HT-29 (cell line): ENCODE measurements at places on chromosomes 2 and 18. TPM values are rescaled to one million over a fixed set of nuclear protein-coding genes. Genes with fewer than 3 reads are reported as not detected.

DNA sequence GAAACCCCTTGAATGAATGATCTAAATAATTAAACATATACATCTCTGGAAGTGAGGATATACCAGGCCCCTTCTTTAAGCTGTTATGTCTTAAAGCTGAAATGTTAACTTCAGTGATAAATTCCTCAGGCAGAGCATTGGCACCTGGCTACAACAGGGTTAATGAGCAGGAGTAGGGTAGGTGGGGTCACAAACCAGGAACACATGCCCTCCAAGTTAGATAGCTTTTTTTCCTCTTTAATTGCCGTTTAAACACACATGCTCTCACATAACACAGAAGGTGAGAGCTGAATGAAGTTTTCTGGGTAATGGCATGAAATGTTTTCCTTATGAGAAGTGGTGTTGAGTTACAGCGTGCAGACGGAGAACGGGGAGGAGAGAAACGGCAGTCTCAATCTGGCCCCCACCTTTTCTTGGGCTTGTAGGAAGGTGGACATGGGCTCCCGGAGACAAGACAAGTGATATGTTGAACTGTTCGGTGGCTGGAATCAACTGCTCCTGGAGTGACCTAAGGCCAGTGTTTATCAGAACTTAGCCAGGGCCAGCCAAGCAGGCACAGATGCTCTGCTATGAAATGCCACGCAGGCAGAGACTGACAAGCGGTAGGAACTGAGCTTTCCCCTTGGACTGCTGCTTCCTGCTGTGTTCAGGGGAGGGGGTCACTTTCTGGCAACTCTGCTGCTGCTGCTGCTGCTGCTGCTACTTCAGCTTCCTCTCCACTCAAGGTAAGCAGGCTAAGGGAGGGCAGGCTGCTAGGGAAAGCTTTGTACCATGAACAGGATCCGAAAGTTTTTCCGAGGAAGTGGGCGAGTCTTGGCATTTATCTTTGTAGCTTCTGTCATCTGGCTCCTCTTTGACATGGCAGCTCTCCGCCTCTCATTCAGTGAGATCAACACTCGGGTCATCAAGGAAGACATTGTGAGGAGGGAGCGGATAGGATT is at the start of gene GALNT5:
GALNT5 (plus strand) TSS at position 394 of the 941 bp plus-strand sequence; CDS start at position 772, 378 bp downstream.
- peak; percentile 50 for DNase-seq

GRCh38 chr18:75132098-75132870 is 76.7 kb downstream of the PTGR3 start:
- DNase-seq, result no peak

- no peak for DNase-seq
Observed at GRCh38 chr18:39105104-39105503, 1539.5 kb upstream of the CELF4 start.

DNA sequence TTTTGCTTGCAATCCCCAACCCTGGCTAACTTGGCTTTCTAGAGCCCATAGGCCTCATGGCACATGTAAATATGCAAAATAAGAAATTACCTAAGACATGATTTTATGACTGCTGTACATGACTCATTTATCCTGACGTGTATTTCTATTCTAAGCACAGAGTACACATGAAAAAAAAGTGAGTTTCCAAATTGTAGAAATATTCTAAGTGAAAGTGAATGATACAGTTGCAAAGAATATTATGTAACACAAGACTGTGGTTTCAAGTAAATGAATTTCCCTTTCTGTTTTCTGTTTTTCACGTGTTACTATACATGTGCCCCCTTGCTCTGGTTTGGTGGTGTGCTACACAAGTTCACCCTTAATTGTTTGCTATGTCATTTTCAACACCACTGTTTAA is 162.4 kb downstream of the LRP1B start:
- DNase-seq, result no peak

GALNT5 gene
- 0.70 and 1.1 TPM in 2 replicates for total RNA-seq

DNA sequence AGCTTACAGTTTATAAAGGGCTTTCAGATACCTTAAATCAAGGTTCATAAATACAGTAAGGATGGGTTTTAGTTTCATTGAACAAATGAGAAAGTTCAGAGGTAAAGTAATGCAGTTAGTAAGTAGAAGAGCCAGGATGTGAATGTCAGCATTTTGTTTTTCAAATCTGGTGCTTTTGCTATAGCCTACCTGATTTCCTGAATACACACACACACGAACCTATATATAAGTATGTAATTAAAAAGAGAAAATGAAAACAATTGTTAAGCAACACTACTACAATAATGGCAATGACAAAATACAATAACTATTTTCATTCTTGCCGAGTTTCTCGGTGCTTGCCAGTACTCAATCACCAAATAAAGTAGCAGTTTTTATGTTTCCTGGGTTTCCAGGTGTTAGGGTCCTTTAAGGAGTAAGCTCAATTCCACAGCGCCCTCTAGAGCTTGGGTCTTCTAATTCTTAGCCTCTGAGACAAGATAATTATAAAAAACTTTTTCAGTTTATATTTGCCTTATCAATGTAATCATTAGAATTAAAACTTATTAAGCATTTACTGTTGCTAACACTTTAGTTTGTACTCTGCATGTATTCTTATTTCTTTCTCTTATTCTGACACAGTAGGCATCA is 512.9 kb upstream of the ACVR2A start:
- DNase-seq, result peak; percentile 78

- DNase-seq, result no peak
Observed at GRCh38 chr18:35239314-35239713, 1.5 kb upstream of the ZNF397 start.

CRYGD gene
- not detected in 2 replicates for total RNA-seq

NYAP2 gene
- total RNA-seq, result 0.05 TPM in 1 of 2 replicates, not detected in the other

DNA sequence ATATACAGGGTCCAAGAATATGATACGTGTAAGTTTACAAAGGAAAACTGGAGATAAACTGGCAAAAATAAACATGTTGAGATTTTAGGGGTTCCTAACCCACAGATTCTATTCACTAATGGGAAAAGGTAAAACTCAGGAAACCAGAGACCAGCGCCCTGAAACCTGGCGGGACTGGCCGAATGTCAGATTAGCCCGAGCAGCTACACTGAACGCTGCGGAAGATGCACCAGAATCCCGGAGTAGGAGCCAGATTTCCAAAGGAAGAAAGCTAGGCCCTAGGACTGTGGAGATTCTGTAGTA is 679 bp upstream of the WDR75 start:
- DNase-seq, result no peak

DNA sequence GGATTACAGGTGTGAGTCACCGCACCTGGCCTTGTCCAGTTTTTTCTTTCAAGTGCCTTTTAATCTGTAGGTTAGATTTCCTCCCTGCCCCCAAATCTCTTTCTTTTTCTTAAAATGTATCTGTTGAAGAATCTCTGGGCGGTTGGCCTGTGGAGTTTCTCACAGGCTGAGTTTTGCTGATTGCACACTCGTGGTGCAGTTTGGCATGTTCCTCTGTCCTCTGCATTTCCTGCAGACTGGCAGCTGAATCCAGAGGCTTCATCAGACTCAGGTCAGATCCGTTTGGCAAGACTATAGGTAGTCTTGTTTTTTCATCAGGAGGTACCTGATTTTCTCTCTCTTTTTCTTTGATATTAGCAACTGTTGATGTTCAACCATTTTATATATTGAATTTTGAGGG is 5.5 kb downstream of the CASP10 start:
- DNase-seq, result no peak

GRCh38 chr18:57630754-57631595 is 9.3 kb upstream of the NARS1 start:
- DNase-seq, result no peak

GREB1L gene
- not detected in 2 replicates for total RNA-seq

- peak; percentile 79 for DNase-seq
Observed at GRCh38 chr18:11040823-11041656, 108.3 kb downstream of the PIEZO2 start.

- no peak for DNase-seq
Observed at GRCh38 chr2:8547284-8548064, 134.4 kb upstream of the ID2 start.

DNA sequence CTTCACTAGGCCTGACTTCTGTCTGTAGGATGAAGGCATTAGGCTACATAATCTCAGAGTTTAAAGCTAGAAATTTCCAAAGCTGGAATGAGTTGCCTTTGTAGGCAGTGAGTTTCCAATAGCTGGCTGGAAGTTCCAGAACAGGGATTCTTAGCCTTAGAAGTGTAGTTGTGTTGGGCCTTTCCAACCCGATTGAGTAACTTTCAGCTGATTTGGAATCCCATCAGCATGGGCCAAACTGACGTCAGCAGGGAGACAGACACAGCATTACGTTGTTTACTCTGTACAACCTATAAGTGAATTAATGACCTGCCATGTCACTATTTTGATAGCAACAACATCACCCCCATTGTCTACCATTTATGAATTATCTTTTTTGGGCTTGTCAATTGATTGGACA is 56.9 kb downstream of the SETBP1 start:
- DNase-seq, result no peak

CYP26B1 gene
- total RNA-seq, result 0.05 and 0.10 TPM in 2 replicates

DNA sequence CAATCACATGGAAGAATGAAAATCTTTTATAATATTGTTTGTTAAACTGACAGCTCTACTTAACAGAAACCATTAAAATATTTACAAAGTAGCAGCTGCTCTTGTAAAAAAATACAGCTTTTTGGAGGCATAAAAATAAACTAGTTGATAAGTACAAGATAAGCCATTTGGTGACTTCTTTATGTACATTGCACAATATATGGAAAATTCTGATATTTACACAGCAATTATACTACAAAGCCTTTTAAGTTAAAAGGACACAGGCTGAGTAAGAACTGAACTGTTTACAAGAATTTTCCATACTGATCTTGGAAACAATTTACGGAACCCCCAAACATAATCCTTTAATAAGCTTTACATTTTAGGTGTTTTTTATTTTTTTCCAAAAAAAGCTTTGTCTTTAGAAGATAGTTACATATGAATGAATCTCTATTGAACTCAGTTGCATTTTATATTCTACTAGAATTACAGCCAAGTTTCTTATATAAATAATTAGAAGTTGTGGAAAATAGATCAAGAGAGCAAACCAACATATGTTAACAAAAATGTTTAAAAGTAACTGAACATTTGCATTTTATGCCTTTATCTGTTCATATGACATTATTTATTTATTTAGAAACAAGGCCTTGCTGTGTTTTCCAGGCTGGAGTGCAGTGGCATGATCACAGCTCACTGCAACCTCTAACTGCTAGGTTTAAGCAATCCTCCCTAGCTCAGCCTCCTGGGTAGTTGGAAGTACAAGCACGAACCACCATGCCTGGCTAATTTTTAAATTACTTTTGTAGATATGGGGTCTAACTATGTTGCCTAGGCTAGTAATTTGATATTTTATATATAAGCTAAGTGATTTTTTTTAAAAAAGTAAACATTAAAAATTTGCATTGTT is 142.5 kb downstream of the OTX1 start:
- DNase-seq, result no peak

GRCh38 chr2:212994976-212995375 is 156.4 kb downstream of the IKZF2 start:
- DNase-seq, result no peak

DNA sequence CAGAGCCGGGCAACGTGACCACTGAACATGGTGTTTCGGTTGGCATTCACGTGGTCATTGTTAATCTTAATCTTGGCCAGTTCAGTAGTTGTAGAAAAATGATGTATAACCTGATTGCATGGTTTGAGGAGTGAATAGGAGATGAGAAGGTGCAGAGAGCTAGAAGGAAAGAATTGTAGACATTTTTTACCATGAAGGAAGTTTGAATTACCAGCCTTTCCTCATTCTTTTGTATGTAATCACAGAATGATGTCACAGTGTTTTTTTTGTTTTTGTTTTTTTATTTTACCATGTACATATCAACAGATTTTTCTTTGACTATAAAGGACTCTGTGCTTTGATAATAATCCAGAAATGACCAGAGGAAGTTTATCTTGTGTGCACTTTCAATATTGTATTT is 126.3 kb downstream of the LTBP1 start:
- DNase-seq, result no peak

- DNase-seq, result no peak
Observed at GRCh38 chr2:11998626-11999378, 252.4 kb downstream of the LPIN1 start.

GRCh38 chr18:46859855-46860254 is 57.5 kb downstream of the PIAS2 start:
- no peak for DNase-seq

PAIP2B gene
- 1.8 and 2.2 TPM in 2 replicates for total RNA-seq

CELF4 gene
- not detected in 2 replicates for total RNA-seq

GRCh38 chr2:27870724-27871123 is 19.5 kb downstream of the RBKS start:
- no peak for DNase-seq

CD302 gene
- total RNA-seq, result 1.8 and 2.0 TPM in 2 replicates

SRD5A2 gene
- not detected in 2 replicates for total RNA-seq

- DNase-seq, result no peak
Observed at GRCh38 chr2:120953066-120953756, 217.5 kb downstream of the GLI2 start.

RTP5 gene
- total RNA-seq, result not detected in 2 replicates

- no peak for DNase-seq
Observed at GRCh38 chr2:16746833-16747232, 81.2 kb upstream of the CYRIA start.

GRCh38 chr2:130832296-130832940 is 4.3 kb upstream of the ARHGEF4 start:
- no peak for DNase-seq

GPR39 gene
- total RNA-seq, result 17.0 and 18.0 TPM in 2 replicates

SCYGR4 gene
- not detected in 2 replicates for total RNA-seq

DNA sequence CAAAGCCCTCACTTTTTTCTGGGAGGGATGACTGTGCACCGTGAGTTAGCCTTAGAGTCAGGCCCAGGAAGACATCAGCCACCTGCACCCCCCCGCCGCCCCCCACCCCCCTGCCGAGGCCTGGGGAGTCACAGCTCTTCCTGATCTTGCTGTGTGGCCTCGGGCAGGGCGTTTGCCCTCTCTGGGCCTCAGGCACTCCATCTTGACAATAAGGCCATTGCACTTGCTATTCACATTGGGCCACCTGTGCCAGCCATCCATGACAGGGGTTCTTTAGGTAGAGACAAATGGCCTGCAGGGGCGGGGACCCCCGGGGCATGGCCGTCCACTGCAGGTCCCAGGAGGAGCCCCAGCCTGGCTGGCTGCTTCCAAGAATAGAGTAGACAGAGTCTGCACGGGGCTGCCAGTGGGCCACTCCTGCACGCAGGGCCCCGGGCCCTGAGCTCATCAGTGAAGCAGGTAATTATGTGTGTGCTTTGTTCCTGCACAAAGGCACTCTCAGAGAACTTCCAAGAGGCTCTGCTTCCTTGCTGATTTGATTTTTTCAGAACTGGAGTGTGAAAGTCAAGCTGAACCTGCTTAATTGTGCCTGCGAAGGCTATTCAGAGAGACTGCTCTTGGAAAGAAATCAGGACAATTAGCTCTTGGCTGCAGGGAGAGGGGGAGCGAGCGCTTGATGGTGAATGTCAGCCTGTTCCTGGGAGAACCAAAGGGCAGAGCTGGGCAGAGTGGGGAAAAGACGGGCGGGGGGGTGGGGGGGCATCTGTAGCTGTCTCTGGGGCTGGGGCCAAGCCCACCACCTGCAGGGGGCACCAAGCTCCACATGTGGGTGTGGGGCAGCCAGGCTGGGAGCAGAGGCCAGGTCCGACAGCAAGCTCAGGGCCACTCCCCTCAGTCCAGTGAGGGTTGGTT is 40.3 kb downstream of the RRM2 start:
- DNase-seq, result no peak
